ENCODE measurements at places on chromosomes 3 and 15. TPM values are rescaled to one million over a fixed set of nuclear protein-coding genes. Genes with fewer than 3 reads are reported as not detected.

The PRR23E gene
- not detected for total RNA-seq

The ATP10A gene
- total RNA-seq, result 20.8 TPM

The OR5H14 gene
- not detected for total RNA-seq

The THAP10 gene
- 2.2 TPM for total RNA-seq

The SETD2 gene
- 21.0 TPM for total RNA-seq

The KNG1 gene
- not detected for total RNA-seq

The ABHD10 gene
- 16.0 TPM for total RNA-seq

The IL16 gene
- 6.7 TPM for total RNA-seq

The NEK10 gene
- total RNA-seq, result 2.1 TPM

The SAXO2 gene
- total RNA-seq, result 0.51 TPM

Data from pericardium fibroblast (primary cell).